ENCODE measurements at places on chromosomes 16 and 17. TPM values are rescaled to one million over a fixed set of nuclear protein-coding genes. Genes with fewer than 3 reads are reported as not detected.

DNA sequence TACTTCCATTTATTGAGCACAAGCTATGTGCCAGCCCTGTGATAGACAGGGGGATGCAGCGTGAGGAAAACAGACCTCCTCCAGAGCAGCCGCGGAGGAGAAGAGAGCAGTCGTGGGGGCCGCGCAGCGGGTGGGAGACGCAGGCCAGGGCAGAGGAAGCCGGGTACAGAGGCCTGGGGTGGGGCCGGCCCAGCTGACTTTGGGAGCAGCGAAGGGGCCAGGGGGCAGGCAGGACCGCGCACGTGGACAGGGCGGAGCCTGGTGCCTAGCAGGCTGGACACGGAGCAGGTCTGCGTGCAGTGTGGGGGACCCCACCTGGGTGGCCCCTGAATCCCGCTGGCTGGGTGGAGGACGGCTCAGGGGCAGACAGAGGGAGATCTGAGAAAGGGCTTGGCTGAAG is 46.2 kb downstream of the ZFPM1 start:
- no peak for DNase-seq

GRCh38 chr17:63295288-63295687 is 150.8 kb downstream of the CYB561 start:
- DNase-seq, result no peak

- no peak for DNase-seq
These were observed 4.0 kb upstream of the CD300LG start for GRCh38 chr17:43842975-43843325.

- DNase-seq, result no peak
These were observed 12.3 kb upstream of the CCL2 start for GRCh38 chr17:34242587-34243363.

NPB gene
- 1.4 TPM for polyA plus RNA-seq

DNA sequence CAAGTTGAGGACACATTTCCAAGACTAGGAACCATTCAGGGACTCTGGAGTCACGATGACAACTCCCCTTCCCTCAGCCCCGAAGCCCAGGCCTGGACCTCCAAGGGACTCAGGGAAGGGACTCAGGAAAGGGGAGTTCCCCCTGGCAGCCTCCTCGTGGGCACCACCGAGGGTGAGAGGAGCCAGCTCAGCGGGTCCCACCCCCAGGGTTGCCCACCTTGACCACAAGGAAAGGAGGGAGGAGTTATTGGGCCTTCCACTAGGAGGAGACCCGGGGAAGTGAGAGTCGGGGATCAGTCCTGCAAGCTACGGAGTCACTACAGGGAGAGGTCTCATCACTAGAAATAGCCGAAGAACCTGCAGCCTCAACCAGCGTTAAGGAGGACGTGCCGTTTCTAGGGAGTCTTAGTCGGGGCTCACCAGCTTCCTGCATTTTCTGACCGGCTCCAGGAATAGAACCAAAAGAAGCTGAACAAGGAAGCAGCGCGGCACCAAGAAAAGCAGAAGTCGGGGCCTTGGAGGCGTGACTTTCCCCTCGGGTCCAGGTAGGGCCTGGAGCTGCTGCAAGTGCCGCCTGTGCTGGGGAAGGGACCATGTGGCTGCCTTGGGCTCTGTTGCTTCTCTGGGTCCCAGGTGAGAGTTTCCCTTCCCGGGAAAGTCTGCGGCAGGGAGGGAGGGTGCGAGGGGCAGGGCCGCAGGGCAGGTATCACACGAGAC is at the start of gene CD300A:
CD300A (plus strand) TSS at position 524 of the 717 bp plus-strand sequence; CDS start at position 594, 70 bp downstream.
- DNase-seq, result no peak

DNA sequence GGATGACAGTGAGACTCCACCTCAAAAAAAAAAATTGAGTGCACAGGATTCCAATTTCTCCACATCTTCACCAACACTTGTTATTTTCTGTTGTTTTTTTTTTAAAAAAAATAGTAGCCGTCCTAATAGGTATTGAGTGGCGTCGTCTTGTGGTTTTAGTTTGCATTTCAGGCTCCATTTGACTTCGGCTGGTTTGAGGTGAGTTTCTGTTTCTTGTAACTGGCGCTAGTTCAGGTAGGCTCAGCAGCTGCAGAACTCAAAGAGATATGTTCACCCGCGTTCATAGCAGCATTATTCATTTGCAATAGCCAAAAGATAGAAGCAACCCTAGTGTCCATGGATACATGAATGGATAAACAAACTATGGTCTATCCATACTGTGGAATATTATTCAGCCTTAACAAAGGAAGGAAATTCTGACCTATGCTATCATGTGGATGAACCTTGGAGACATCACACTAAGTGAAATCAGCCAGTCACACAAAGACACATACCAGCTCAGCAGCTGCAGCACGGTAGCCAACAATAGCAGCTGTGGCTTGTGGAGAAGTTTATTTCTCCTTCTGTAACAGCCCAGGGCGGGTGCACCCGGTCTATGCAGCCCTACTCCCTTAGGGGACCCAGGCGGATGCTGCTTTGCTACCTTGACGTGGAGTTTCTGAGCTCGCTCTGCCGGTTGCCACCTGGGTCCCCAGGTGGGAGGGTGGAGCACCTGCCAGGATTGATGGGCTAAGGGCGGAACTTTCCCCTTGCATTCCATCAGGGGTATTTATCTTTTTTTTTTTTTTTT is 44.9 kb downstream of the TMEM235 start:
- no peak for DNase-seq

SCN4A gene
- 1.2 TPM for polyA plus RNA-seq

DNA sequence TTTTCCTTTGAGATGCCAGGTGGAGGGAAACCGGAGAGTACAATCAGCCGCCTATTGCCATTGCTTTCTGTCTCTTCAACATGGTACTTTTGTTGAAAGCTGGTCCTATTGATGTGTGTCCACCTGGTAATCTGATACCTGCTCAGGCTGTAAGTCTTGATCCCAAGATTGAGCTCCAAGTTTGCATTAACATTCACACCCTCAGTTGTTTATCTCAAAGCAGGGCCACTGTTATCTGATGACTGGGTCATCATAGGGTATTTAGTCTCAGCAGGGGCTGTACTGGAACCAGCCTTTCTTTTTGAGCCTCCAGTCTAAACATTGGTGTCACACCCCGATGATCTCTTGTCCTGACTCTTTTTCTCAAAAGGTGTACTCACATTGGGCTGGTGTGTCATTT is 370.3 kb upstream of the TOM1L1 start:
- DNase-seq, result no peak

- DNase-seq, result no peak
These were observed 54.2 kb downstream of the SNX20 start for GRCh38 chr16:50626868-50627267.

IKZF3 gene
- polyA plus RNA-seq, result 0.30 TPM

DNA sequence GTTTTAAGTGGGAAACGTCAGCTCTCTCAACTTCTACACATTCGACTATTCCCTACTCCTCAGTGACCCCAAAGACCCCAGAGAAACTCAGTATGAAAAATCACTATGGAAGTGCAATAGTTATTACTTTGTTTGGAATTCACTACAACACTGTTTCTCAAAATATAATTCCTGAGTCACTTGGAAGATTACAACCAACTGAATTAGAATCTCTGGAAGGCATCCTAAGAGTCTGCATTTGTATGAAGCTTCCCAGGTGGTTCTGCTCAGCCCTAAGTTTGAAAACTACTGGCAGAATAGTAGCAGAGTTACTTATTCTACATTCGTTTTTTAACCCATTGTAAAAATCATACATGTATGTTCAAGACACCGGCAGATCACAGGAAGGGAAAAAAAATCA is 525.6 kb downstream of the MAF start:
- DNase-seq, result no peak

DNA sequence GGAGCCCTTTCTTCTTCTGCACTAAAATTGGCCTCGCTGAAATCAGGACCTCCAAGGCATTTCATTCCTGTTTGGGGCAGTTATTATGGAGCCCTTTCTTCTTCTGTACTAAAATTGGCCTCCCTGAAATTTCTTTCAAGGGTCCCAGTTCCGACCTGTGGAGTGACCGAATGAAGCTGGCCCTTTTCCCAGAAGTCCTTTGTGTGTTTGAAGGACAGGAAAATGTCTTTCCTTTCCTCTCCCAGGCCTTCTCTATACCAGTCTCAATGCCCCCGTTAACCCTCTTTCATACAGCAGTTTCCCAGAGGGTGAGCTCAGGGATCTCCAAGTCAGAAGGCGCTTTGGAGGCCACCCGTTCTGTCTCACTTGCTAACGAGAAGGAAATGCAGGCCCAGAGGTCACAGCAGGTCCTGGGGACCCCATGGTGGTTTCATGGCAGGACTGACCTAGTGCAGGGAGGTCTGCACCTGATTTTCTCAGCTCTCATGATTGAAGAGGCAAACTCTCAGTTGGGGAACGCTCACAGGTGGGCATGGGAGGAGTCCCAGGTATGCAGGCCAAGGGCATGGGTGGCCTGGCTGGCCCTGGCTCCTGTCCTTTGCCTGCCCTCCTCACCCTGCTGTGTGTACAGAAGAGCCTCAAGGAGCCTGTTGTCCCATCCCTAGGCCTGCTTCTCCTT is 37.1 kb upstream of the DOC2B start:
- no peak for DNase-seq

DNA sequence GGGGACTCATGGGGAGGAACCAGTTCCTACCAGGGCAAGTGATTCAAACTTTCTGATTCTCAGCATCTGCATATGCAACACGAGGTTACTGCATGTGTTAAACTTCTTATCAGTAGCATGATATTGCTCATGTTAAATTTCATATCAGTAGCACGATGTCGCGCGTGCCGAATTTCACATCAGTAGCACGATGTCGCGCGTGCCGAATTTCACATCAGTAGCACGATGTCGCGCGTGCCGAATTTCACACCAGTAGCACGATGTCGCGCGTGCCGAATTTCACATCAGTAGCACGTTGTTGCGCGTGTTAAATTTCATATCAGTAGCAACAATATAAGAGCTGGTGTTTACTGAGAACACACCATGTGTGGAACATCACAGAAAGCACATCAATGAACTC is 221.6 kb downstream of the GSG1L start:
- DNase-seq, result no peak

CASKIN1 gene
- polyA plus RNA-seq, result 1.00 TPM

GRCh38 chr16:1428511-1428910 is 2.4 kb upstream of the PERCC1 start:
- no peak for DNase-seq

PRSS53 gene
- polyA plus RNA-seq, result 1.8 TPM

DNA sequence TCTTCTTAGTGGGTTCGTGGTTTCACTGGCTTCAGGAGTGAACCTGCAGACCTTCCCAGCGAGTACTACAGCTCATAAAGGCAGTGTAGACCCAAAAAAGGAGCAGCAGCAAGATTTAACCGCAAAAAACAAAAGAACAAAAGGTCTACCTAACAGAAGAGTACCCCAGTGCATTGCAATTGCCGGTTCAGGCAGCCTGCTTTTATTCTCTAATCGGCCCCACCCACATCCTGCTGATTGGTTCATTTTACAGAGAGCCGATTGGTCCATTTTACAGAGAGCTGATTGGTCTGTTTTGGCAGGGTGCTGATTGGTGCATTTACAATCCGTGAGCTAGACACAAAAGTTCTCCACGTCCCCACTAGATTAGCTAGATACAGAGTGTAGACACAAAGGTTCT is 2.0 kb upstream of the ARRB2 start:
- DNase-seq, result no peak

DNA sequence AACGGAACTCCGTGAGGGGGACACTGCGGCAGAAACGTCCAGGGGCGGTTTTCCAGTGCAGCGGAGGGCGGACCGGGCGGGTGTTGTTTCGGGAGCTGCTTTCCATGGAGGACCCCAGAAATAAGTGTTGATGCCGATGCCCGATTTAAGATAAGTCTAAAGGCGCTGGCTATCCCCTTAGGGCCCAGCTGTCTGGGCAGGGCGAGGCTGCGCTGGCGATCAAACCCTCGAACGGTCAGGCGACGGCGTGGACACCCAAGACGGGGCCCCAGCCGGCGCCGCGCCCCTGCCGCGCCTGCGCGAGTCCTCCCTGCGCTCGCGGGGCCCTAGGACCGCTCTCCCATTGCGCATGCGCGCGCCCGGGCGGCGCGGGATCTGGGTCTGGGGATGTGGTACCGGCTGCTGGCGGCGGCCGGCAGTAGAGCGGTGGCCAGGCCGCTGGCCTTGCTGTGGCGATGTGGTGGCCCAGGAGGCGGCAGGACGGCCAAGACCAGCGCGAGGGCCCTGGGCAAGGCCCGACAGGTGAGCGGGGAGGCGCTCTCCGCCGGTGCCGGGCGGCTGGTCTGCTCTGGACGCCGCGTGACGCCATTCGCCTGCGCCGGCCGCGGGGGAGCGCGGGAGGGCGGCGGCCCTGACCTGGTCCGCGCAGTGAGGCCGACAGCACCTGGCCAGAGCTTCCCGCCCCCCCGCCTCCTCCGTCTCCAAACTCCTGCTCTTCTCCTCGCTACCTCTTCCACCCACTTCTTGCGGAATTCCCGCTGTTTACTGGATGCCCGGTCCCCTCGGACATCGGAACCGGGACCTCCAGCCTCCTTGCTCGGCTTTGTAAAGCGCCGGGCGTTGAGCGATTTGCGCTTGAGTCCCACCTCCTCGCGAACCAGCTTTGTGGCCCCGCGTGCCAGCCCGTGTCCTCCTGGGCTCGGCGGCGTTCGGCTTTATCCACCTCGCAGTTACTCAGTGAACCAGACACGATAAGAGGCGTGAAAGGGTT is 24.0 kb downstream of the DEF8 start:
- peak; percentile 75 for DNase-seq

NPIPB12 gene
- polyA plus RNA-seq, result 29.8 TPM

- DNase-seq, result no peak
These were observed 16.9 kb downstream of the CMC2 start for GRCh38 chr16:80989801-80990200.

CCT6B gene
- 4.9 TPM for polyA plus RNA-seq

ZNF469 gene
- 2.0 TPM for polyA plus RNA-seq

DNA sequence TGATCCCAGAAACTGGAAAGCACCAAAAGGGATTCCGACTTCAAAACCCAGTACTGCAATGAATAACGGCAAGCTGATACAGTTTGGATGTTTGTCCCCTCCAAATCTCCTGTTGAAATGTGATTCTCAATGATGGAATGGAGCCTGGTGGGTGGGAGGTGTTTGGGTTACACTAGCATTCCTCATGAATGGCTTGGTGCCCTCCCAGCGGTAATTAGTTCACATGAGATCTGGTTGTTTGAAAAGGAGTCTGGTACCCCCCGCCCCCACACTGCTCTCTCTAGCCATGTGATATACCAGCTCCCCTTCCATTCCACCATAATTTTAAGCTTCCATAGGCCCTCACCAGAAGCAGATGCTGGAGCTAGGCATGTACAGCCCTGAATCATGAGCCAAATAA is 40.1 kb downstream of the RANBP10 start:
- DNase-seq, result peak; percentile 10

Measured in renal cortex interstitium (tissue), 15 donors.